Neuronal stem cell (in vitro differentiated cells): ENCODE measurements at places on chromosomes 13 and 19.

DNA sequence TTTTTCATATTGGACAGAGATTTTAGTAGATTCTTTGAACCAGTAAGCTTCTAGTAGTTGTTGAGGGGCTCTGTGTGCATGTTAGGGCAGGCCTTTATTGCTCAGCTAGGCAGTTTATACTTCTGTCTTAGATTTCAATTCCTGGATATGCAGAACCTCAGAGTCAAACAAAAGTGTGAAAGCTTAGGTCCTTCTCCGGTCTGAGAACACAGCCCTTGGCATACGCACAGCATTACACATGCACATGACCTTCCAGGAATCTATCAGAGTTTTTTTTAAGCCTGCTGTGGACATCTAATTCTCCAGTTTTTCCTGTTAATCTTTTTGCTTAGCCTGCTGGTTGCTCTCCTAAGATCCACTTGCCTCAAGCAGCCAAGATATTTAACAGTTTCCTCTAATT lies 77.9 kb upstream of the KL start:
- DNase-seq = no peak

GRCh38 chr13:102873653-102874052 lies 27.8 kb downstream of the ERCC5 start:
- DNase-seq = no peak

DNA sequence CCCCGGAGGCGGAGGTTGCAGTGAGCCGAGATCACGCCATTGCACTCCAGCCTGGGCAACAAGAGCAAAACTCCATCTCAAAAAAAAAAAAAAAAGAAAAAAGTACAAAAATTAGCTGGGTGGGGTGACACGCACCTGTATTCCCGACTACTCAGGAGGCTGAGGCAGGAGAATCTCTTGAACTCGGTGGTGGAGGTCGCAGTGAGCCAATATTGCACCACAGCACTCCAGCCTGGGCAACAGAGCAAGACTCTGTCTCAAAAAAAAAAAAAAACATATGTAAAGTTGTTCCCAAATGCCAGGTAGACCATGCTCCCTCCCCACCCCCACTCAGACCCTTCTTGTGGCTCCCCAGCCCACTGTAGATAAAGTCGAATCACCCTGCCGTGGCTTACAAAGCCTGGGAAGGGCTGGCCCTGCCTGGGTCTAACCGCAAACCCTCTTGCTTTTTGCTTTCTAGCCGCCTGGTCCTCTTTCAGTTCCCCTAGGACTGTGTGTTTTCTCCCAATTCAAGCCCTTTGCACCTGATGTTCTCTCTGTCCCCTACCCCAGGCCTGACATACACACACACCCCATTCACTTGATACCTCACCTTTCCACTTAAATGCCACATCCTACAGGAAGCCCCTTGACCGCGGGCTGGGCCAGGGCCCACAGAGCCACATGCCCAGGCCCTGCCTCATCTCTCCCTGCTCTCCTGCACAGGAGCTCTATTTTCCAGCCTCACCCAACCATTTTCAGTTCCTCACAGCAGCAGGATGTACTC lies 34.4 kb downstream of the MAP4K1 start:
- no peak for DNase-seq

- no peak for DNase-seq
Observed at GRCh38 chr19:33444562-33445441, 71.3 kb downstream of the CEBPG start.

DNA sequence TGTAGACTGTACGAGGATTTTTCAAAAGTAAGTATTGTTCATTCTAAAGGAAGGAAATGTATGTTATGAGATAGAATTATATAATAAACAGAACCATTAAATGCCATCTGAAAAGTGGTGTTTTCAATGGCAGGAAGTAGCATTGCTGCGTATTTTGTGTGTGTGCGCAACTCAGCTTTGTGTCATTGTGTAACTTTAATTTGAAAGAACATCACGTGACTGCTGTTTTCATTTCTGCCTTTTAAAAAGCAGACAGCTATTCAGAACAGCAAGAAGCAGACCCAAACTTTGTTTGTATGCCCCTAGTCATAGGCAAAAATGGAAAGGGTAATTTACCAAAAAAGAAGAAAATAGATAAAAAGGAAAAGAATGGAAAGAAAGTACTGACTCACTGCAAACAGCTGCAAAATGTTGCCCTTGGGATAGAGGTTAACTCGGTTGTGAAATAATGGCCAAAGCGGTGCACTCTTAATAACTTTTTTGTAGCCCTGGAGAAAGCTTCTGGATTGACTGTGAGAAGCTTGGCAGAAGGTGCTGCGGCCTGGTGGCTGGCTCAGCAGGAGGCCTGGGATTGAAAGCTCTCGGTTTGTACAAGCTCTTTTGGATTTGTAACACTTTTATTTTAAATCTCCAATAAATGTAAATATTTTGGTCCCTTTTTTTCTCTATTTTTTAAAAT lies 97.3 kb downstream of the GGACT start:
- no peak for DNase-seq

DNA sequence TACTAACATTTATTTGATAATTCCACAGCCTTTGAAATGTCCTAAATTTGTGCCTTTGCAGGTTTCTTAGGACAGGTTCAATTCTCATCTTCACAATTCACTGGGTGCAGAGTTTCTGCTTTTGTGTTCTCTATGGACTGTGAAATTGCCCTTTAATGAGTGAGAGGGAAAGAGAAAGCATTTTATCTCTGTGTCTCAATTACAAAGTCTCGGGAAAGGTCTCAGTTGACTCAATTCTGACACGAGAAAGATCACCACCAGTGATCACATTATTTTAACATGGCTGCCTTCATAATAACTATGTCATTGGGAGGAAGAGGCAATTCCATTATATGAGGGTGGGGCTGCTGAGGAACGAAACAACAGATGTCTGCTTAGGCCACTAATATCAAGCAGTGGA lies 26.2 kb upstream of the LRCH1 start:
- no peak for DNase-seq

DNA sequence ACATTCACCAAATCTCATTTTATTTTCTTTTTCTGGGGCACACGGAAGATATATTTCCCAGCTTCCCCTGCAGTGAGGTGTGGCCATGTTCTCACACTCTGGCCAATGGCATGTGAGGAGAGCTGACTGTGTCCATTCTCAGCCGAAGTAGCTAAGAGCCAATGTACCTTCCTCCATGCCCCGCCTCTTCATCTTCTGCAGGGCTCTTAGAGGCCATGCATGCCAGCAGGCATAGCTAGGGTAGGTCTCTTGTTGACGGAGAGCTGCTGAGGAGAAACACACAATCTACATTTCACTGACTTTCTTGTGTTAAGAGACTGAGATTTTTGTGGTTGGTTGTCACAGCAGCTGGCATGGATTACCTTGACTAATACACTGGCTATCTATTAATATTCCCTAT lies 9.8 kb upstream of the MICU2 start:
- DNase-seq = no peak

DNA sequence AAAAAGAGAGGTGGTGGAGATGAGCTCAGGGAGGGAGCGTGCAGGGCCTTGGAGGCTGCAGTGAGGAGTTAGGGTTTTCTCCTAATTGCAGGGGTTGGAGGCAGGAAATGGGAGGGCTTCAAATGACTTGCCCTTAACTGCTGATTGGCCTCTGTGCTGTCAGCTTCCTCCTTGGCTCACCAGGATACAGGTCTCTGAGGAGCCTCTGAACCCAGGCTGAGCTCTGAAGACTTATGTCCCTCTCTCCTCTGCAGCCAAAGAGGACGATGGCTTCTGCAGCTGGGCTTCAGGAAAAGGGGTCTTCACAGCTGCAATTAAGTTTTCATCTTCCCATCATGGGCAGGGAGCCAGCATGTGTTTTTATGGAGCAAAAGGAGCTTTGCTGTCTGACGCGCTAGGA lies 6.7 kb upstream of the RANBP3 start:
- no peak for DNase-seq

GRCh38 chr19:50467566-50467965 lies 8.7 kb upstream of the EMC10 start:
- no peak for DNase-seq

DNA sequence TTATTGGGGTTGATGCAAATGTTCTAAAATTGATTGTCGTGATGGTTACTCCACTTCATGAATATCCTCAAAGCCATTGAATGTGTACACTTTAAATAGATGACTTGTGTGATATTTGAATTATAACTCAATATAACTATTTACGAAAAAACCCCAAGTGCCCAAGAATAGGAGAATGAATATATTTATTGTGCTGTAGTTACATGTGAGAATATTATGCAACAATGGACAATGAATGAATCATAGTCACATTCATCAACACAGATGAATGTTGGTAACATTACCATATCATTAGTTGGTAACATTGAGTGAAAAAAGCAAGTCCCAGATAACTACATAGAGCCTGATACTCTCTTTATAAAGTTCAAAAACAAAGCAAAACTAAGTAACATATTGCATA lies 127.8 kb upstream of the UBL3 start:
- no peak for DNase-seq

DNA sequence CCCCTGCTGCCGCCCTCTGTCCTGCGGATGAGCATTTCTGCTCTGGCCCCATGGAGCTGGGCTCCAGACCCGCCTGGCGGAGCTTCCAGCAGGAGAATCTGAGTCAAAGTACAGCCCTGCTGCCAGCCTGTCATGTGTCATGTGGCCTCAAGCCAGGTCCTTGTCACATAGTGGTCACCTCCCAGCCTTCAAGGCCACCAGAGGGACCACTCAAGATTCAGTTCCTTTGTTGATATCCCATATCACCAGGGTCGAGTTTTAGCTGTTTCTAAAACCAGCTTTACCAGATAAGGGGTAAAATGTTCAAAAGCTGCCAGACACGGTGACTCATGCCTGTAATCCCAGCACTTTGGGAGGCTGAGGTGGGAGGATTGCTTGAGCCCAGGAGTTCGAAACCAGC lies 13.4 kb downstream of the THOP1 start:
- no peak for DNase-seq

DNA sequence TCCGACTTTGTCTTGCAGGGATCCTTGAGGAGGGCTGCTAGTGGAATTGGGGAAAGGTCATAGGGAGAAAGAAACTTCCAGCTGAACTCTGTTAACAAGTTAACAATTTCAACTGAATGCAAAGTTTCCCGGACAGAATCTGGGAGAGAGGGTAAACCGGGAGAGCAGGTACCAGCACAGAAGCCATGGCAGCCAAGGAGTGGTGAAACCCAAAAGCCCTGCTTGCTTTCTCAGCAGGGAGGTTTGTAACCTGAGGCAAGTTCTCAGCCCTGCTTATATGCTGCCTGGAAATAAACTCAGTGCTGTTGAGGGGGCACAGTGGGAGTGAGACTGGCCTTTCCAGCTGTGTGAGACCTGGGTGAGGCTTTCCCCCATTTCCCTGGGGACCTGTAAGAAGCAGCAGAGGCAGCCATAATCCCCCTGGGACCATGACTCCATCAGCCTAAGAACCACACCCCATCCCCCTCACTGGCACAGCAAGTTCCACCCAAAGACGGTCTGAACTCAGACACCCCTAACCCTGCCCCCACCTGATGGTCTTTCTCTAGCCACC lies 84.0 kb downstream of the SUCLA2 start:
- no peak for DNase-seq

DNA sequence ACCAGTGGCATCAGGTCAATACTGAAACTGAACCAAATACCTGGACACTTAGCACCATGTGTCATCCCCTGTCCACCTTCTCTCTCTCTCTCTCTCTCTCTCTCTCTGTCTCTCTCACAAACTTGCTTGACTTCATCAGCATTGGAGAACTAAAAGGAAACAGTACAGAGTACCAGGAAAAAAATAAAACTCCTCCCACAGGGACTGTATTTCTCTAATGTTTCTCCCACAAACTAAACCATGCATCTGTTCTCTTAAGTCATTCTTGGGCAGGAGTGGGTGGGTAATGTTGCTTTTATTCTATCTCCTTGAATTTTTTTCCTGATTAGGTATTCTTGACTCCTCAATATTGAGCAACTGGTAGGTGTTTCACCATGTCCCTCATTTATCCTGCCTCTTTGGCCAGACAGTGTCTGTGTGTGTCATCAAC lies 112.9 kb upstream of the CACNA1A start:
- no peak for DNase-seq

- no peak for DNase-seq
Observed at GRCh38 chr13:18236528-18236815, 945.2 kb downstream of the TUBA3C start.

DNA sequence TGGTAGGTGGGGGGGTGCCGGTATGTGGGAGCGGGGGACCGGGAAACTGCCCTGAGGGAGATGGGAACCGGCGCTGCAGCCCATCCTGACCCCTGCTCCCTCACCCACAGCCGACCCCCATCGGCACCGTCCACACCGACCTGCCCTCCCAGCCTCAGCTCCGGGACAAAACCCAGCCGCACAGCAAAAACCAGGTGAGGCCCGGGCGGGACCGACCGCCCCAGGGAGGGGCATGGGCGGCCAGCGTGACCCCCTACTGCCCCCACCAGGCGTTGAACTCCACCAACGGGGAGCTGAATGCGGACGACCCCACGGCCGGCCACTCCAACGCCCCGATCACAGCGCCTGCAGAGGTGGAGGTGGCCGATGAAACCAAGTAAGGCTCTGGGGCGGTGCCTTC lies 35.9 kb downstream of the BTBD2 start:
- DNase-seq = no peak

DNA sequence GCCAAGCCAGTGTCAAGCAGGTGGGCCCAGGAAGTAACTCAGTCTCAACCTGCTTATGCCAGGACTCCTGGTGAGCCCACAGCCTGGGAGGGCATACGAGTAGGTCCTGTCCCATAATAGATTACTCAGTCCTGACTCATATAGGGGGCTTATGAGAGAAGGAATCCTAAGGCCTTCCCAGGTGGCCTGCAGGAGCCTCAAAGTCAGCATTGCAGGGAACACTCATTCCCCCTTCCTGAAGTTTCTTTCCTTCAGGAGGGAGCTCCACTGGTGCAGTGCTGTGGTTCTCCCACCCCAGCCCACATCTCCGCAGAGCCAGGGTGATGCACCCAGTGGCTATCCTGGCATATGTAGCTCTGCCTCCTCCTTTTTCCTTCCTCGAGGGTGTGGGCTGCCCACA lies 137.3 kb downstream of the ZIC5 start:
- no peak for DNase-seq

- DNase-seq = no peak
Observed at GRCh38 chr13:112753833-112754232, 64.0 kb downstream of the ATP11A start.

- DNase-seq = no peak
Observed at GRCh38 chr13:94178625-94179244, 300.7 kb downstream of the DCT start.

GRCh38 chr13:106916329-106916976 lies 348.5 kb upstream of the ARGLU1 start:
- no peak for DNase-seq

- DNase-seq = no peak
Observed at GRCh38 chr19:28553764-28554163, 659.2 kb downstream of the UQCRFS1 start.

GRCh38 chr13:29294821-29295220 lies 300.7 kb downstream of the SLC7A1 start:
- DNase-seq = no peak

GRCh38 chr13:44758630-44759383 lies 182.7 kb upstream of the TSC22D1 start:
- no peak for DNase-seq
